ENCODE measurements at places on chromosomes 3 and 15. TPM values are rescaled to one million over a fixed set of nuclear protein-coding genes. Genes with fewer than 3 reads are reported as not detected.
A peak's percentile ranks its signal among the peaks of the same experiment; 100 is the strongest.

DNA sequence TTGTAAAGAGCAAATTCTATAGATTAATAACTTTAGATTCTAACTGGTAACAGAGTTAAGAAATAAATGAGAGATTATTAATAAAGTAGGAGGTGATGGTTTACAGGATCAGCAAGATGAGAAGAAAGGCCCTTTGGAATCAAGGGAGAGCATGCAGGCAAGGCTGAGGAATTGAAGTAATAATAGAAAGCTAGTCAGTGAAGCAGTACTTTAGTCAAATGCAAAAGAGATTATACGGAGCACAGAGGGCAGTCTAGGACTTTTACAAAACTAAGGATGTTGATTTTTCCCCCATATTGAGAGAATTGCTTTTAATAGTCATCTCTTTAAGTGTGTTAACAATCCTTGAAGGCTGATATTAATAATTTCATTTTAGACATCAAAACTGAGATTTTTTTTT is 146.4 kb downstream of the ROBO2 start:
- peaks cover 2% of the 10 kb centered on the region for H3K4me1 ChIP-seq
- no peaks in the 10 kb centered on the region for H3K36me3 ChIP-seq
- no peak overlapping the region for H3K4me3 ChIP-seq
- DNase-seq: no peak
- H3K27me3 ChIP-seq: no peaks in the 10 kb centered on the region

GRCh38 chr3:14785207-14786155 is 33.3 kb upstream of the FGD5 start:
- no peaks in the 10 kb centered on the region for H3K36me3 ChIP-seq
- DNase-seq: no peak
- no peak overlapping the region for H3K4me3 ChIP-seq
- H3K4me1 ChIP-seq: no peaks in the 10 kb centered on the region
- H3K27me3 ChIP-seq: no peaks in the 10 kb centered on the region
- no peak overlapping the region for H3K27ac ChIP-seq

DNA sequence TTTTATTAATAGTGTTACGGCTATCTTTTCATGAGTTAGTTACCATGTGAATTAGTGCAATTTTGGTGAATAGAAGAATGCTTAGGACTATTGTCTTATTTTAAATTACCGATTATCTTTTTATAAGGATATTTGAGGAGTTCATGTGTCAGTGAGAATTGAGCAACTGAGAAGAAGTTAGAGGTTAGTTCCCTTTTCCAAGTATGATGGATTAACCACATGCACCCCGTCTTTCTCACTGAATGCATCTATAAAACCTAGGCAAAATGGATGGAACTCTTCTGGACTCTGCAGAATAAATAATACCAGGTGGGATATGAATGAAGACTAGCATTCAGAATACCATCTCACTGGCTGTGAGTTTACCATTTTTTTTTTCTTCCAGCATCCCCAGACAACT is 74.3 kb downstream of the TCF12 start:
- no peak overlapping the region for H3K4me3 ChIP-seq
- DNase-seq: no peak
- H3K27ac ChIP-seq: no peak overlapping the region
- no peaks in the 10 kb centered on the region for H3K4me1 ChIP-seq
- H3K36me3 ChIP-seq: no peaks in the 10 kb centered on the region
- H3K27me3 ChIP-seq: no peaks in the 10 kb centered on the region

GRCh38 chr3:4749567-4750002 is 229.7 kb upstream of the BHLHE40 start:
- H3K4me1 ChIP-seq: peaks cover 19% of the 10 kb centered on the region
- no peak overlapping the region for H3K4me3 ChIP-seq
- H3K36me3 ChIP-seq: no peaks in the 10 kb centered on the region

DNA sequence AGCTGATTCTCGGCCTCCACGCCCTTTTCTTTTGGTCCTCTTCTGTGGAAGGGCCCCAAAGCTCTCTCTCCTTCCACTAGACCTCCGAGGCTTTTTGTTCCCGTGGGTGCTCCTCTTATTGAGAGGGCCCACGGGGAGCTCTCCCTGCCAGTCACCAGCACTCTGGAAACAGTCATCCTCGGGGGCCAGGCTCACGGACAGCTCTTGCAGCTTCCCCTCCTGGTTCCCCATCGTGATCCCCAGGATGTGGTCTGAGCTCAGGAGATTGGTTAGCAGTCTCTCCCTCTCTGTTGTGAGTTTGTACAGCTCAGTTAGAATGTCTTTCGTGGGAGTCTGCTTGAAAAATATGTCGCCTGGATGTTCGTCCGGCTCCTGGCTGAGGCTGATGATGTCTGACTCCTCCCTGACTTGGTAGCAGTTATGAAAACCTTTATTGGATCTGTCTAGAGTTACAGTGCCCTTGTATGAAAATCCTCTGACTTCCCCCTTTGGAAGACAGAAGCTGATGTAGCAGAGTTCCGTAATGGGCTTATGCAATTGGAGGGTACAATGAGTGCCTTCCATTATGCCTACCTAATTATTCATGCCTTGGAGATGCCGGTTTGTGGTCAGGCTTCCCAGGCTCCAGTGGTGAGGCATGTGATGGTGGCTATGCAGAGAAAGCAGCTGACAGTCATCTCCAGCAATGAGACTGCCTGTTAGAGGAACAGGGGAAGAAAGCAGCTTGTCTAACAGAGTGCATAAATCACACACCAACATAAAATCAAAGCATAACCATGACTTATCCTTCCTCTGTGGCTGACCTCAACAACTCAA is 40.0 kb downstream of the FMN1 start:
- no peaks in the 10 kb centered on the region for H3K4me1 ChIP-seq
- no peaks in the 10 kb centered on the region for H3K36me3 ChIP-seq
- no peak for DNase-seq
- H3K4me3 ChIP-seq: no peak overlapping the region
- H3K27me3 ChIP-seq: no peaks in the 10 kb centered on the region

- DNase-seq: no peak
- no peak overlapping the region for H3K4me3 ChIP-seq
- peaks cover 4% of the 10 kb centered on the region for H3K4me1 ChIP-seq
- H3K36me3 ChIP-seq: no peaks in the 10 kb centered on the region
- H3K27me3 ChIP-seq: no peaks in the 10 kb centered on the region
Measured at GRCh38 chr3:188403404-188403803, 249.4 kb downstream of the LPP start.

DNA sequence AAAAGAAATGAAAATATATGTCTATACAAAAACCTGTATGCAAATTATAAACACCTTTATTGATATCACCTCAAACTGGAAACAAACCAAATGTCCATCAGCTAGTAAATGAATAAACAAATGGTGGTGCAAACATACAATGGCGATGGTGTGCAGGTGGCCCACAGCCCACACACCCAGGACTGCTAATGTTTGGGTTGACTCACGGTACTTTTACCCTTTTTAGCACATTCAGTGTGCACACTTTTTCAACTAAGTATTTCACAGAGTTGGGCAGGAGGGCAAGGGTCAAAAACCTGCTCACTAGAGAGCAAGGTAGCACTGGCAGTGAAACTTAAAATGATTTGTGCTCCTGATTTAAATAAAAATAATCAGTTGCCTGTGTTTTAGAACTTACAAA is 123.1 kb upstream of the BHLHE40 start:
- no peaks in the 10 kb centered on the region for H3K36me3 ChIP-seq
- no peak for DNase-seq
- no peak overlapping the region for H3K27ac ChIP-seq

DNA sequence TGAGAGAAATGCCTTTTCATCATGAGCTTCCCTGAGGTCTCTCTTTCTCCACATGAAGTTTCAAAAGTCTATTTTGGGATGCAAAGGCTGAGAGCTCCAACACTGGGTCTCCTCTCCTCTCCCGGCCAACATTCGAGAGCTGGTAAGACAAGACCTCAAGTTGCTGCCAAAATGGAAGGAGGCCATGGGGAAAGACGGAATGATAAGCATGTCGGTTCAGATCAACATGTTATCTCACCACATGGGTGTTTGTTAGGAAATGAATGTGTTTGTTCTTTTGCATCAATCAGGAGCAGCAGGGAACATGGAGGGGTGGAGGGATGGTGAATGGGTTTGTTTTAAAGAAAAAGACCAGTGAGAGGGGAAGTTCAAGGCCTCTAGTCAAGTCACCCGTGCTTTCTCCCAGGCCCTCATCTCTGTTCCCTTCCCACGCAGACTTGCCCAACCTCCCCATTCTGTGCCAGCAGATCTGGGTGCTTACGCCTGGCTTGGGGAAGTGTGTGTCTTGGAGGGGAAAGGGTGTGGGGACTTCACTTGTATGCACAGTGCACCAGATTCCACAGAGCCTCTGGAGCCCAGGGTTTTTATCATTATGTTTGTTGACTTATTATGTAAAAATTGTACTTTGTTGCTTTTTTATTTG is 23.5 kb upstream of the ATP10A start:
- H3K27ac ChIP-seq: no peak overlapping the region
- H3K4me1 ChIP-seq: no peaks in the 10 kb centered on the region
- H3K4me3 ChIP-seq: no peak overlapping the region
- H3K36me3 ChIP-seq: no peaks in the 10 kb centered on the region
- no peaks in the 10 kb centered on the region for H3K27me3 ChIP-seq

DNA sequence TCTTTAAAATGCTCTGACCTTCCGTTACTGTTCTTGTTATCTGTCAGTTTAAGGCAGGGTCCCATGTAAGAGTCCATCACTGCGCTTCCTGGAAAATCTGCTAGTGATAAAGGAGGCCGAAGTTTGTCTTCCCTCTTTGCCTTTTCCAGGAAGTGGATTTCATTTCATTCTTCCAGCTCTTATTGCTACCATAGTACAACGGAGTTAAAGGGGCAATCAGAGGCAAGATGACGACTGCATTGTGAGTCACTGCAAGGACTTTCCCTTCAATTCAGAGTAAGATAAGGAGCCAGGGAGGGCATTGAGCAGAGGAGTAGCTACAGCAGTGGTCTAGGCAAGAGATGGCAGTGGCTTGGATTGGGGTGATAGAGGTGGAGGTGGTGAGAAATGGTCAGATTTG is 17.2 kb upstream of the DET1 start:
- no peaks in the 10 kb centered on the region for H3K4me1 ChIP-seq
- no peak overlapping the region for H3K27ac ChIP-seq
- no peak overlapping the region for H3K4me3 ChIP-seq
- no peak for DNase-seq
- H3K36me3 ChIP-seq: no peaks in the 10 kb centered on the region

DNA sequence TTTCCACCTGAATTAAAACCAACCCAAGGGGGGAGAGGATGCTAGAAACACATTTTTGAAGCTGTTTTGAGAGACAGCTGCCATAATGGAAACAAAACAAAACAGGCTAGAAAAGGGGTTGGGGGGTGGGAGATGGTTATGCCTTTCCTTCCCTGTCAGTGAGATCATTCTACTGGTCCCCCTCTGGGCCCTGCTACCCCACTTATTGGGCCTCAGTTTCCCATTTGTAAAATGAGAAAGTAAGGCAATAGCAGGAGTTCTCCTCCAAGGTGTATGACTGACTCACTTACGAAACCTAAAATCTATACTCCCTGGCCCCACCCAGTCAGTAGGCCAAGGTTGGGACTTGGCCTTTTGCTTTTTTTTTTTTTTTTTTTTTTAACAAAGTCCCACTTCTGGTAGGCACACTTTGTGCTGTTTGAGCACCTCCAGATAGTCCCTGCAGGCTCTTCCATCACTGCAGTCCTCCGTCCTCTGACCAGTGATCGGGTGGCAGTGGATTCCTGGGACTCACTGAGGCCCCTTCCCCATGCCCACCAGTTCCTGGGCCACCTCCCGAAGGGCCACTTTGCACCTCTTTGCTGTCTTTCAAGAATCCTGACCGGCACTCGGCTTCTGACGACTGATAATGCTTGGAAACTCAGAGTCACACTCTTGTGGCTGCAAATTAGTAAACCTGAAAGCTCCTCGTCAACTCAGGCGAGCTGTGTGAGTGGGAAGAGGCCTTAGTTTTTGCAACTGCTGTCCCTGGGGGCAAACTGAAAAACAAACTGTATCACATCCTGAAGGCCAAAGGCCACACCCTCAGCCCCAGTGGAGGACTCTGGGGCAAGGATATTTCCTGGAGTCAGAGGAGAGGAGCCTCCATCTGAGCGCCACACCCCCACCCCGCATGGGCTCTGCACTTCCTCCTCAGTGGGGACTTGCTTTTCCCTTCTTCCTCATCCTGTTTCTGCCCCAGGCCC is 6.7 kb upstream of the PSTPIP1 start:
- H3K27me3 ChIP-seq: no peaks in the 10 kb centered on the region
- H3K27ac ChIP-seq: no peak overlapping the region
- H3K4me1 ChIP-seq: peaks cover 4% of the 10 kb centered on the region
- H3K36me3 ChIP-seq: no peaks in the 10 kb centered on the region
- DNase-seq: peak; percentile 31

DNA sequence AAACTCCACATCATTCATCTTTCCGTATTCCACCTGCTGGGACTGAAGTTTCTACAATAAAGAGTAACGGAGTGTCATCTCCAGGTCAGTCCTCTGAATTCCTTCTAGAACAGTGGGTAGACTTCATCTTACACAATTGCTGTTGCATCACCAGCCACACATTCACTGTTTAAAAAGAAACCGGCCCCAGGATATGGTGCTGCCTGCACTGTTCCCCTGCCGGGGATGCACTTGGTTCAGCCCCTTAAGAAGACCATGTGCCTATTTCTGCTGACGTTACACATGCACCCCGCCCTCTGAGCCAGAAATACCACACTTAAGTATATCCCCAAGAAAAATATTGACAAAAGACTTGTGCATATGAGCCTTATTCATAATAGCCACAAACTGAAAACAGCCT is 233.4 kb downstream of the FEZF2 start:
- H3K27ac ChIP-seq: no peak overlapping the region
- no peak for DNase-seq
- no peak overlapping the region for H3K4me3 ChIP-seq
- no peaks in the 10 kb centered on the region for H3K27me3 ChIP-seq

- no peaks in the 10 kb centered on the region for H3K36me3 ChIP-seq
- no peaks in the 10 kb centered on the region for H3K4me1 ChIP-seq
- no peaks in the 10 kb centered on the region for H3K27me3 ChIP-seq
- DNase-seq: no peak
Measured at GRCh38 chr15:38220606-38221273, 31.9 kb upstream of the SPRED1 start.

DNA sequence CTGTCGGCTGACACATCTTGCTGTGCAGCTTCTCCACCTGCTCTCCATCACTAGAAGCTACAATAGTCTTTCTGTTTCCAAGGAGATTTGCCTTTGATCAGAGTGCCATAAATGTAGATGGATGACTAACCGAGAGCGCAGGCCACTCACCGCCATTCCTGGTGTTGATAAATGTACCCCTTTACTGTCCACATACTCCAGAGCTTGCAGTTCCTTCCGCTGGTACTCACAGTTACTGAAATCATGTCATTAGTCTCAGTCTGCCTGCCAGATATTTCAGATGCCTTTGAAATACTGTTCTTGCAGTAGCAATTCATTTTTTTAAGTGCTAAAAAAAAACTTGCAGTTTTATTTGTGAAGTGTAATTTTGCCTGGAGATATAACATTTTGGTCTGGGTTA is 72.3 kb downstream of the BLM start:
- H3K36me3 ChIP-seq: no peaks in the 10 kb centered on the region
- H3K27me3 ChIP-seq: no peaks in the 10 kb centered on the region
- DNase-seq: no peak
- no peak overlapping the region for H3K27ac ChIP-seq

GRCh38 chr3:58898513-58898912 is 151.3 kb downstream of the CFAP20DC start:
- DNase-seq: no peak
- no peak overlapping the region for H3K4me3 ChIP-seq
- no peaks in the 10 kb centered on the region for H3K4me1 ChIP-seq
- H3K27ac ChIP-seq: no peak overlapping the region
- H3K27me3 ChIP-seq: no peaks in the 10 kb centered on the region

Gene PPP1R14D
- not detected for total RNA-seq

Gene ALDH1L1
- 49.4 TPM for total RNA-seq

Gene ITIH1
- total RNA-seq: 0.53 TPM

Gene TMEM207
- total RNA-seq: not detected

Gene ZNF660
- 11.2 TPM for total RNA-seq

Gene ITIH4
- 2.2 TPM for total RNA-seq

Gene CCDC54
- total RNA-seq: not detected

Gene C3orf38
- 16.9 TPM for total RNA-seq

All from ovary (tissue), 10 donors.